ENCODE measurements at places on chromosomes 11 and 22.

DNA sequence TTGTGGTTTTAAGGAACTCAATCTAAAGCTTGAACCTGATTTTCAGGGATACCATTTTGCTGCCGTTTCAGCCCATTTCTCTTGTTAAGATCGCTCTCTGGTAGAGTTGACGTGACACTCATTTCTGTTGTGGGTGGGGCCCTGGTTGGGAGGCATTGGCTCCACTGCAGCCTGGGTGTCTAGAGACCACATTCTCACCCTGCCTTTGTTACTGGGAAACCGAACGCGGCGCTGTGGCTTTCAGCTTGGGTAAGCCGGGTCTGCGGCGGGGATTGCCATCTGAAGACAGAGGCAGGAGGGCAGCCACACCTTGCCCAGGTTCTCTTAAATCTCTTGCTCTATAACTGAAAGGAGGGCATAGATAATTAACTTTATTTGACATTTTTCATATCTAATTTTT, 3.2 kb downstream of the EHF start:
- no peak for DNase-seq

DNA sequence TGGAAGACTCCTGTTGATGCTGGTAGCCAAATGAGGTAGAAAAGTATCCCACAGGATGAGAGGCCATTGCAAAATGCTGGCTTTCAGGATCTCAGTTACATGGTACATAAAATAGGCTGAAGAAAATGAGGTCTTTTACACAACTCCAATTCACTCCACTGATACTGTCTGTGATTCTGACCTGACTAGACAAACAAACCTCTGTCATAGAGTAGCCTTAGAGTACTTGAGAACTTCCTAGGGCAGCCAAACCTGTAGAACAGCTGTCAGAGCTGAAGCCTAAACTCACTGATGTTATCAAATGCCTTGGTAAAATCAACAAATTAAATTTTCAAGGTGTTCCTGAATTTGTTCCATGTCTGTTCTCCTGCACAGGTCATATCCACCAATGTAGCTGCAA, 26.2 kb upstream of the POGLUT3 start:
- DNase-seq, result no peak

DNA sequence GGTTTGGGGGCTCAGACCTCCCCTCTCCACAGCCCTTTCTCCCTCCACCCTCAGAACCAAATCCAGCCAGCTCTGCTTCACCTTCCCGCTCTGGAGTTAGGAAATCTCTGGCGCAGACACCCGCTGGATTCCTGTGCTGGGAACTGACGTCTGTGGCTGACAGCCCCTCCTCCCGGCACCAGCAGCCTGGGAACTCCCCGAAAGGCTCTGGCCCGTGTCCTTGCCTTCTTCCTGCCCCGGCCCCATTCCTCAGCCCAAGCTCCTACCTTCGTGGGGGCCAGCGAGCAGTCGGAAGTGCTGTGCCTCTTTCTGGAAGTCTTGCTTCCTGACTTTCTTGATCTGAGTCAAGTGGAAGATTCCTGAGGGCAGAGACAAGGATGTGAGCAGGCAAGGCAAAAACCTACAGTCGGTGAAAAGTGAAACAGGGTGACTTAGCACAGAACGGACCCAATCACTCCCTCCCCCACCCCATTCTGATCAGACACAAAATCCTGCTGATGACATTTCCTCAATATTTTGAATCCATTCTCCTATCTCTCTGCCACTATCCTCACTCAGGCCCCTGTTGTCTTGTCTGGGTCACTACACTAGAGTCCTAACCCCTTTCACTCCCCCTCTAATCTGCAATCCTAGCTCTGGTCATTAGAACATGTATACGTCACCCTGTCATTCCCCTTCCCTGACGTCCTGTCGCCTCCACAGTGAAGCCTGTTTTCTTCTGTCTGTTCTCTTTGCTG, 34.1 kb downstream of the CHRDL2 start:
- no peak for DNase-seq

- no peak for DNase-seq
These were observed 141.1 kb downstream of the RCN1 start for GRCh38 chr11:32231909-32232493.

DNA sequence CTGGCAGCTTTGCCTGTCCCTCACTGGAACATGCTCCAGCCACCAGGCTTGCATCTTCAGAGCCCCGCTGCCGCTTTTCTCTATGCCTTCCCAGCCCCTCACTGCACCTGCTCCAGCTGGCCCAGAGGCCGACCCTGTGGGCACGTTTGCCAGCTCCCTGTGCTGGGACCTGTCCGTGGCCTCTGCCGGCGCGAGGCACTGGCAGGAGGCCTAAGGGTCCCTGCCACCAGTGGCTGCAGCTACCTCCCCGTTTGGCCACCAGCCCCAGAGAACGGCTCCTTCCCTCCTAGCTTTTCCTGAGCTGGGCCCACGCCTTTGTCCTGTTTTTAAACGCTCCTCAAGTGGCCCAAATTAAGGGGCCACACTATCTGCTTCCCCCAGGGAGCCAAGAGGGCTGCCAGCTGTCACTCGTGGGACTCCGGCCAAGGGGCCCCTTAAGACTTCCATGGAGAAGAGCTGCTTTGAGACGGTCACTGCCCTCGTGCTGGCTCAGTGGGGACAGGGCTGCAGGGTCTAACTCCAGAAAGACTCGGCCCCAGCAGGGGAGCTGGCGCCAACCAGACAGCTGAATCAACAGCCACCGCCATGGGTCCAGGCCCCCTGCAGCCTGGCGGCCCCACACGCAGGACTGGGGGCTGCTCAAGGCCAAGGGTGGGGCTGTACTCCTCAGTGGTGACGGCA, 24.6 kb upstream of the WNT7B start:
- no peak for DNase-seq

- no peak for DNase-seq
These were observed 21.6 kb downstream of the ASCL2 start for GRCh38 chr11:2248762-2249161.

DNA sequence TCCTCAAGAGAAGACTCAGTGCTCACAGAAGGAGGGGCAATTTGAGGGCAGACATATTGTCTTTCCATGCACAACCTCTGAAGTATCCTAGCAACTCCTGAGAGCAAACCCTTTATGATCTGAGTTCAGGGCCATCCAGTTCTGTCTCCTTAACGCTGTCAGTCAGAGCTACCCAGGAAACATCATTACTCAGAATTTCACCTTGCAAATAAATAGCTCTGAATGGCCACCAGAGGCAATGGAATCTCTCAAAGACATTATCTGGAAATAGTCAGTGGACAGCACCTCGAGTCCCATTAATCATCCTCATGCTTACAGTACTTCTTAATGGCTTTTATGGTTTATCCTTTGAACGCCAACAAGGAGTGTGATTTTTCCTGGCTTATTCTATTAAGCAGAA, 656.1 kb downstream of the OPCML start:
- no peak for DNase-seq

- DNase-seq, result no peak
These were observed 8.1 kb downstream of the ALDH3B2 start for GRCh38 chr11:67666303-67666645.

GRCh38 chr11:31786996-31787685, 24.0 kb downstream of the PAX6 start:
- DNase-seq, result no peak

GRCh38 chr11:61585115-61585514, 4.2 kb upstream of the SYT7 start:
- DNase-seq, result no peak

GRCh38 chr11:113341388-113342165, 27.2 kb downstream of the TTC12 start:
- no peak for DNase-seq

All from naive thymus-derived CD8-positive, alpha-beta T cell (primary cell).